Sciatic nerve (tissue), 2 donors: ENCODE measurements at places on chromosomes 2 and 18. TPM values are rescaled to one million over a fixed set of nuclear protein-coding genes. Genes with fewer than 3 reads are reported as not detected.

- DNase-seq, result no peak
Observed at GRCh38 chr2:152925547-152926448, 207.4 kb downstream of the ARL6IP6 start.

Gene TUBA4B
- not detected for total RNA-seq

Gene HOXD13
- not detected for total RNA-seq

DNA sequence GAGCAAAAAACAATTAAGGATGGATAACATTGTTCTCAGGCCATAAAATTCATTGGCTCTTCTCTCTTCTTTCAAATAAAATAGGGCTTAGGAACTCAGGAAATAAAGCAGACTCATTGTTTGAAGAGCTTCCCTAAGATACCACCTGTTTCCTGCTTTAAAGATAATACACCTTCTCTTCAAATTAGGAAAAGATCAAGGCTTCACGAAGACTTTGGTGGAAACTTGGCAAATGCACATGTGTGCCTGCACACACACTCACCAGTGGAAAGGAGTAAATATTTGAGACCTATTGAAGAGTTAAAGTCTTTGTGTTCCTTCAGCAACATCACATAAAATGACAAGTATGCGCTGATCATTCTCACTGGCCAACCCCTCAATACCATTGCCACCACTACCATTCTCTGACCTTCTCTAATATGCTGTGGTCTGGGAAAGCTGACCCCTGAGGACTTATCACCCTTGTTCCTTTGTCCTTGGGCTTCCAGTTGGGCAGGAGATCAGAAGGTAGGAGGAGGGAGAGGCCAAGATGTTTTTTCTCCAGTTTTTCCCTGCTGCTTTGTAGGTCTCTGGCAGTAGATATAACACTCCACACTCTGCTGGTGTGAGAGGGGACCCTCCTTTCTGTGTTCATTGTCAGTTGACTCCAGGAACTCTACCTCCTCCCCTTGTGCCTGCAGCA is 53.5 kb upstream of the SPOPL start:
- DNase-seq, result no peak

DNA sequence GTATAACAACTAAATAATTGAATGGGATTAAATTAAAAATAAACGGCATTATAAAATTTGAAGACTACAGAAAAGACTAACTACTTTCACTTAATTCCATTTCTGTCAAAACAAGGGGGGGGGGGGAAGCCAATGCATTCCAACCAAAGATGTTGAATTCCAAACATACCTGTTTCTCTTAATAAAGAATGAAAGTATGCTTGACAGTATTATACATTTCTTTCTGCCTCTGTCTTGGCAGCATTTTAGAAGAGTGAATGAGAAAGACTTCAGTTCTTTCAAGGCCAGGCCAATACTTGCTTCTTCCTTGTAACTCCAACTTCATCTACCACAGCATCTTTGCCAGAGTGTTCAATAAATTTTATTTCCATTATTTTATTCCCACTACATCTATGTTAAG is 65.9 kb downstream of the PDE11A start:
- DNase-seq, result no peak

GRCh38 chr2:232315049-232315922 is 63.3 kb upstream of the ALPP start:
- DNase-seq, result peak; percentile 65

Gene IL1B
- 23.6 TPM for total RNA-seq

Gene DSC1
- total RNA-seq, result not detected
